ENCODE measurements at places on chromosomes 12 and 14.

DNA sequence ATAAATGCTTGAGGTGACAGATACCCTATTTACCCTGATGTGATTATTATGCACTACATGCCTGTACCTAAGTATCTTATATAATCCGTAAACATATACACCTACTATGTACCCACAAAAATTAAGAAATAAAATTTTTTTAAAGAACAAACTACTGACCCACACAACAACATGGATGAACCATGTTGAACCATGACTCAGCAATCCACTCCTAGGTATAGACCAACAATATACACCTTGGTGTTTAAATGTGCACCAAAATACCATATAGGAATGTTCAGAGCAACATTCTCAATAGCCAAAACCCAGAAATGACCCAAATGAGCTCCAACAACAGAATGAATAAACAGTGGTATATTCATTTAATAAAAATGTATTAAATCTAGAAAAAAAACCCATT lies 245.1 kb downstream of the GXYLT1 start:
- DNase-seq = no peak

DNA sequence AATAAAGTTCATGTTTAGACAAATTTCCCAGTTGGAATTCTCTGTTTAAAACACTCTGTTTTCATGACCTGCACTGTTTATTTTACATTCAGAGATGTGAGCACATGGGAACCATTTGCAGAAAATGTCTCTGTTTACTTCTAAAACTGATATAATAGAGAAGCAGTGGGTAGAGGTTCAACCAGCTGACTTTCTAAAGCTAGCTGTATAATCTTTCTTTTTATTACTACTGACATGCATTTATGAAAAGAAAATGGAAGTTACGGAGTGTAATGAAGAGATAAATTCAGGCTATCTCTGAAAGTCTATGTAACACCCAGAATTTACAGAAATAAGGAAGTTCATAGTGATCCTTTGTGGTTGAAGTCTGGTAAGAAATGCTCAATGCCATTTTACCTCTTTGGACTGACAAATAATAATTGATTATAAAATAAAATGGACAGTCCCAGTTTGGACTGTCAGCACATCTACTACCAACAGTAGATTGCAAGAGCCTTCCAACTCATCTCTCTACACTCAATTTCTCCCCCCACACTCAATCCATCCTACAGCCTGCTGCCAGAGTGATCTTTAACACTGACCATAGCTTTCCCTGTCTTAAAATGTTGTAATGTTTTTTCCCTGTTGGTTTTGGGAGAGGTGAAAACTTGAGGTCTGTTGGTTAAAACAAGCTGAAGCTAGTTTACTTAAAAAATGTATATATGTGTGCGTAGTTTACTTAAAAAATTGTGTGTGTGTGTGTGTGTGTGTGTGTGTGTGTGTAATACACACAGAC lies 137.4 kb downstream of the AEBP2 start:
- no peak for DNase-seq

- no peak for DNase-seq
These were observed 20.8 kb downstream of the TPCN1 start for GRCh38 chr12:113242026-113242418.

DNA sequence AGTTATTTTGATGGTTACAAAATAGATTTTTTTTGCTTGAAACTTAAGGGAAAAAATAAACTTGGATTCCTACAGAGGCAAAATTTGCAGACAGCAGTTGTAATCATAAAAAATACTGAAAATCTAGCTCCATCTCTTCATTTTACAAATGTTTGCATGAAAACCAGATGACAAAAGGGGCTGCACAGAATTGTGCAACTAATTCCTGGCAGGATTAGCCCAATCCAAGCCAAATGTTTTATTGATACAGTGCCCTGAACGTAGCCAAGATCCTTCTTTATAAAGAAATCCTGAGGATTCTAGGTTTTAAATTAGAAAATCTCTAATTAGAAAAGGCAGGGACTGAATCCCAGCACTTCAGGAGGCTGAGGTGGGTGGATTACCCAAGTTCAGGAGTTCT lies 356.4 kb upstream of the SEL1L start:
- no peak for DNase-seq

GRCh38 chr12:114425031-114425626 lies 19.2 kb upstream of the TBX5 start:
- no peak for DNase-seq

- no peak for DNase-seq
These were observed 54.8 kb downstream of the GOLGA5 start for GRCh38 chr14:92848887-92849286.

DNA sequence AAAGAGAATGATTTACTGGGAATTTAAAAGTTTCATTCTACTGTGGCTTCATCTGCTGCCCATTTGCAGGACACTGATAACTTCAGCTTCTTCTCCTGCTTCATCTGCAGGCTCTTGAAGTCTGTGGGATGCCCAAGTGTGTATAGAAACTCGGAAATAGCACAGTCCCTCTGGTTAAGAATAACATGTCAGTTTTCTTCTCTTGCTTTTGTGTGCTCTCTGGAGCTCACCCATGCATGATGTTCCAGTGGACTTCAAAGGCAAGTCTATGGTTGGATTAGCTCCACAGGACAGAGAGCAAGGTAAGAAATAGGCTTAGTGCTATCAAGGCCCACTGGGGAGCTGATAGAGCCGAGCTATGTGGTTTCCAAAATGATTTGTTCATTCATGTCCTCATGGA lies 13.7 kb downstream of the RMST start:
- DNase-seq = no peak

Measured in CD4-positive, alpha-beta T cell treated with Interleukin-15 for 4 hours (primary cell).